ENCODE measurements at places on chromosomes 3 and 15.

DNA sequence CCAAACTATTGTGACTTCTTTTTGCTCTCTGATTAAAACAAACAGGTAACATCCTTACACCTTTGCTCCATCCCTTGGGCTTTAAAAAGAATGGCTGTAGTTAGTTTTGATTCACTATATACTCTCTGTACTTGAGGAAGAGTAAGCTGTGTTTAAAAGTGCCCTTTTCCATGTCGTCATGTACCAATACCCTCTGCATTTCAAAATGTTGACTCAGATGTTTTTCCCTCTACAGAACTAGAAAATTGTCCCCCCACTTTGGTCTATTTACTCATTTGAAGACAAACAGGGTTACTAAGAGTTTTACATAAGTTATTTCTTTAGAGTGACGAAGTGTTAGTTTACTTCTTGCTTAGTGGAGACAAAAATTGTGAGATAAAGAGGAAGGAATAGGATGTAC lies 62.7 kb downstream of the TASOR start:
- no peak for DNase-seq

- DNase-seq: no peak
These were observed 1.5 kb downstream of the DUSP7 start for GRCh38 chr3:52054661-52055511.

- DNase-seq: no peak
These were observed 457.8 kb downstream of the IL5RA start for GRCh38 chr3:2652386-2652785.

- no peak for DNase-seq
These were observed 89.9 kb downstream of the CCNL1 start for GRCh38 chr3:157069846-157070677.

DNA sequence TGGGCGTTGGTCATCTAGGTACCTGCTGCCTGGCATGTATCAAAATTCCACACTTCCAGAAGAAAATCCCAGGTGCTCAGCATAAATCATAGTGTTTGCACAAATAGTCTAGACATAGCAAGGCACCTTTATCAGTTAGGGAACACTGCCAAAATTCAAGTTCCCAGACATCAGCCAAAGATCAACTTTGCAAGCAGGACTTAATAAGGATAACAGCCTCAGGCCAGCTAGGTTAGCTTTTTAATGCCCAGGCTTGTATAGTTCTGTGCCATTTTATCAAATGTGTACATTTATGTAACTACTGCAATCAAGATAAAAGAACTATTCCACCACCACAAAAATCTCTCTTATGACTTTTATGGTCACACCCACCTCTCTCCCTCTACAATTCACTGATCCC lies 30.7 kb downstream of the DZIP3 start:
- DNase-seq: no peak

GRCh38 chr15:37014137-37014536 lies 86.2 kb downstream of the MEIS2 start:
- no peak for DNase-seq

DNA sequence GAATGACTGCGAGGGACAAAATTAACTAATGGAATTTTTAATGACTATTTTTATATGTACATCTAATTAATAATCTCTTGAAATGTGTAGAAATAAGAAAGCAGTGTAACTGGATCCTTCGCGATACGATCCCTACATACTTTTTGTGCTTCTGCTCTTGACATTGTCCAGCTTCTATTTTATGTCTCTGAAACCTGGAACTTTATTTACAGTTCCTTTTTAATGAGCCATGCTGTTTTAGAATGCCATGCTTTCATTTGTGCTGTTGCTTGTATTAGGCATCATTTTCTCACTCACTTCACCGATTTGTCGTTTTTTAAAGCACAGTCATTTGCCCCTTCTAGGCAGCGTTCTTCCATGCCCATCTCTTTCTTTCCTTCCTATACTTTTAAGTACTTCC lies 301.3 kb downstream of the EDEM1 start:
- no peak for DNase-seq

GRCh38 chr3:143612541-143612940 lies 235.7 kb downstream of the SLC9A9 start:
- DNase-seq: no peak

GRCh38 chr3:147939839-147940238 lies 530.7 kb downstream of the ZIC1 start:
- DNase-seq: no peak

All from activated CD8-positive, alpha-beta memory T cell treated with anti-CD3 and anti-CD28 coated beads for 4 hours (primary cell).